ENCODE measurements at places on chromosomes 7 and 10. TPM values are rescaled to one million over a fixed set of nuclear protein-coding genes. Genes with fewer than 3 reads are reported as not detected.
A peak's percentile ranks its signal among the peaks of the same experiment; 100 is the strongest.

DNA sequence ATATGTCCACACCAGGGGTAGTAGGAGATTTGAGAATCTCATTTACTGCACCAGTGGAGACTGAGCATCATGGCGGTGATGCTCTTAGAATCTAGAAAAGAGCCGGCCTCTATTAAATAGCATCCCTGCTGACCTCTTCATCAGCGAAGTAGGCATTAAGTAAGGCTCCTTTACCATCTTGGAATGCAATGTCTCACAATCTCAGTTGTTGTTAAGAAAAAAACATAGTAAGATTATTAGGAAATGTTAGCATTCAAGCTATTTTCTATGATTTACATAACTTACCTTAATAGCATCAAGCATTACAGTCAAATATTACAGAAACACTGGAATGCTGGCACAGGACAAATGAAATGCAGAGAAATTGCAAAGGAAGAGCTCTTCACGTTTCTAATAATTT is 54.5 kb downstream of the ORC5 start:
- DNase-seq = no peak
- H3K36me3 ChIP-seq = peaks cover 3% of the 10 kb centered on the region
- no peaks in the 10 kb centered on the region for H3K4me1 ChIP-seq
- no peak overlapping the region for H3K4me3 ChIP-seq
- no peak overlapping the region for H3K27ac ChIP-seq

C10orf62 gene
- total RNA-seq = not detected

CLDN4 gene
- 0.17 TPM for total RNA-seq

DNA sequence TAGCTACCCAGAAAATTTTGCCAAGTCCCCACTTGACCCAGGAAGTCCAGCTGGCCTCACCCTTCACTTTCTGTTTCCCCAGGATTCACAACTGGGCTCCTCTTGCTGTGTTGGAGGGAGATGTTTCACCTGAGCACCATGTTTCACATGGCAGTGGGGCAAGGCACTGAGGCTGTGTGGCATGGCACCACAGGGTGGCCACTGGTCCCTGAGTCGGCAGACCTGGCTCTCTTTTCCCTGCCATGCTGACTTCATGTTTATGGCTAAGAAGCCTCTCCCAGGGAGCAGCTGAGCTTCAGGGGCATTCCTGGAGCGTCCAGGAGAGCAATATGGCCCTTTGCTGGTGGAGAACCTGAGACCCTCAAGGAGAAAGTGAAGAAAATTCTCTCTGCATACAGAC is 266.9 kb downstream of the RPS24 start:
- peaks cover 4% of the 10 kb centered on the region for H3K27me3 ChIP-seq
- peaks cover 2% of the 10 kb centered on the region for H3K36me3 ChIP-seq
- H3K4me1 ChIP-seq = peaks cover 13% of the 10 kb centered on the region
- H3K27ac ChIP-seq = no peak overlapping the region
- no peak overlapping the region for H3K4me3 ChIP-seq

GRCh38 chr7:141709318-141709717 is 1.2 kb downstream of the WEE2 start:
- no peak for DNase-seq
- H3K27ac ChIP-seq = no peak overlapping the region
- peaks cover 1% of the 10 kb centered on the region for H3K36me3 ChIP-seq
- H3K4me1 ChIP-seq = peaks cover 5% of the 10 kb centered on the region

SCIN gene
- total RNA-seq = 0.77 TPM

- H3K4me1 ChIP-seq = peaks cover 13% of the 10 kb centered on the region
- DNase-seq = no peak
- H3K36me3 ChIP-seq = no peaks in the 10 kb centered on the region
- H3K27ac ChIP-seq = no peak overlapping the region
These were observed 82.9 kb upstream of the PDCD4 start for GRCh38 chr10:110788620-110789385.

- H3K27me3 ChIP-seq = peaks cover 4% of the 10 kb centered on the region
- no peak for DNase-seq
- H3K4me3 ChIP-seq = no peak overlapping the region
- no peaks in the 10 kb centered on the region for H3K36me3 ChIP-seq
These were observed 654.9 kb downstream of the KCNMA1 start for GRCh38 chr10:76982671-76983070.

LRMDA gene
- total RNA-seq = not detected

DNA sequence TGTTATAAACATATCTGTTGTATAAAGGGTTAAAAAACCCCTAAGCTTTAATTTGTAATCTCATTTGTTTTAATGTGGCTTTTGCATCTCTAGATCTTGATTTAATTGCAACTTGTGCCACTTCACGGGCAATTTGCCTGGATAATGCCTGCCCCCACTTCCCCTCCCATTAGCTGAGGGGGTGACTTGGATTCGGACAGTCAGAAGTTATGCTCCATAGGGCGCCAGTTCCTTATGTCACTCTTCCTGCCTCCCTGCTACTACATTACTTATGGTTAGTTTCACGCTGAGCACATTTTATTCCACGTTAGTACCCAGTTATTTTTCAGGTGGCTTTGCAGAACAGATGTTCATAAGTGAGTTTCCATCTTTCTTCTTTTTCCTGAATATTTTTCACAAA is 1015.2 kb upstream of the PHF14 start:
- no peak overlapping the region for H3K4me3 ChIP-seq
- H3K4me1 ChIP-seq = no peaks in the 10 kb centered on the region
- H3K36me3 ChIP-seq = no peaks in the 10 kb centered on the region
- H3K27me3 ChIP-seq = no peaks in the 10 kb centered on the region
- no peak overlapping the region for H3K27ac ChIP-seq

WIPF3 gene
- not detected for total RNA-seq

DOCK4 gene
- 1.7 TPM for total RNA-seq

DNA sequence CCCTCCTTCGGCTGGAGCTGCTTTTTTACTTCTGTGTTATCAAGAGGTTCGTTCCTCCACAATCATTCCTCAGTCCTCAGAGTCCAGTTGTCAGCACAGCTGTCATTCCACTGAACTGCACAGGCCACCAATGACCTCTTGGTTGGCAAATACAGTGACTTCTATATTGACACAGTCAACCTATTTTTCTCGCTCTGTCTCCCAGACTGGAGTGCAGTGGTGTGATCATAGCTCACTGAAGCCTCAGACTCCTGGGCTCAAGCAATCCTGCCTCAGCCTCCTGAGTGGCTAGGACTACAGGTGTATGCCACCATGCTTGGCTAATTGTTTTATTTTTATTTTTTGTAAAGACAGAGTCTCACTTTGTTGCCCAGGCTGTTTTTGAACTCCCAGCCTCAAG is 27.7 kb downstream of the CRCP start:
- DNase-seq = no peak
- peaks cover 3% of the 10 kb centered on the region for H3K4me1 ChIP-seq
- peak overlapping the region; percentile 32 for H3K27ac ChIP-seq
- H3K4me3 ChIP-seq = no peak overlapping the region
- H3K27me3 ChIP-seq = no peaks in the 10 kb centered on the region
- H3K36me3 ChIP-seq = peaks cover 33% of the 10 kb centered on the region

- no peaks in the 10 kb centered on the region for H3K27me3 ChIP-seq
- H3K4me1 ChIP-seq = peaks cover 38% of the 10 kb centered on the region
- peaks cover 6% of the 10 kb centered on the region for H3K36me3 ChIP-seq
- no peak for DNase-seq
These were observed 124.0 kb downstream of the AOAH start for GRCh38 chr7:36600314-36600682.

OPALIN gene
- total RNA-seq = not detected

SUN3 gene
- not detected for total RNA-seq

NXPH1 gene
- not detected for total RNA-seq

DNA sequence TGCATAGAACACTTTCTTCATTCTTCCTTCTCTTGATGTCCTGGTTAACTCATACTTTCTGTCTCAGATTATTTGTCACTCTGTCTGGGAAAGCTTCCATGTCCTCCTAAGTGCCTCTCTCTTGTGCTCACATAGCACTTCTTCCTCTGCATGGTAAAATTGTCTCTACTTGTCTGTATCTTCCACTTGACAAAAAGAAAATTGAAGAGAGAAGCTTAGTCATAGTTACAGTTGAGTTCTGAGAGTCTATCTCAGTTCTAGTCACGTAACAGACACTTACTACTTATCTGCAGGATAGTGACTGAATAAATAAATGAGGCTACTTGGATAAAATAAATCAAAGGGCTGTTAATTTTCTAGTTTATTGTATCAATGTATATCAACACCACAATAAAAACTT is 458.1 kb downstream of the HTR7 start:
- no peak for DNase-seq
- H3K4me1 ChIP-seq = no peaks in the 10 kb centered on the region
- H3K27me3 ChIP-seq = no peaks in the 10 kb centered on the region
- no peak overlapping the region for H3K4me3 ChIP-seq
- H3K36me3 ChIP-seq = no peaks in the 10 kb centered on the region

- H3K4me1 ChIP-seq = no peaks in the 10 kb centered on the region
- no peak for DNase-seq
- no peaks in the 10 kb centered on the region for H3K36me3 ChIP-seq
- no peaks in the 10 kb centered on the region for H3K27me3 ChIP-seq
- H3K4me3 ChIP-seq = no peak overlapping the region
These were observed 200.2 kb upstream of the PHYHIPL start for GRCh38 chr10:58976254-58976653.

GRCh38 chr10:34109952-34110702 is 705.0 kb downstream of the PARD3 start:
- H3K36me3 ChIP-seq = no peaks in the 10 kb centered on the region
- H3K27ac ChIP-seq = no peak overlapping the region
- no peak for DNase-seq
- H3K4me1 ChIP-seq = no peaks in the 10 kb centered on the region

CCDC136 gene
- total RNA-seq = 14.5 TPM

DNA sequence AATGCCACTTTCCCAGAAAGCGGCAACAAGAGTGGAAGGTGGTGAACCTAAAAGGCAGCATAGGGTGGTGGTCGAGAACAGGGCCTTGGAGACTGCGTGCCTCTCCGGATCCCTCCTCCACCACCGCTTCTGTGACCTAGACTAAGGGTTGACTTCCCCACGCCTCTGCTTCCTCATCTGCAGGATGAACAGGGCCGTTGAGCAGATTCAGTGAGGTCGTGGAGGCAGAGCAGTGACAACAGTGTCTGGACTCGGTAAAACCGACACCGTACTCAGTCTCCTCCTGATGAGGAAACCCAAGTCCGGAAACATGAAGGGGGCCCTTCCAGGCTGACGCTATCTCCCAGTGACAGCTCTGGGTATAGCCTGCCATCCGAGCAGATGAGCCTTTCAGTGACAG is 162.6 kb downstream of the CELF2 start:
- no peak overlapping the region for H3K27ac ChIP-seq
- peaks cover 90% of the 10 kb centered on the region for H3K4me1 ChIP-seq
- peaks cover 82% of the 10 kb centered on the region for H3K36me3 ChIP-seq
- peak; percentile 67 for DNase-seq

DNA sequence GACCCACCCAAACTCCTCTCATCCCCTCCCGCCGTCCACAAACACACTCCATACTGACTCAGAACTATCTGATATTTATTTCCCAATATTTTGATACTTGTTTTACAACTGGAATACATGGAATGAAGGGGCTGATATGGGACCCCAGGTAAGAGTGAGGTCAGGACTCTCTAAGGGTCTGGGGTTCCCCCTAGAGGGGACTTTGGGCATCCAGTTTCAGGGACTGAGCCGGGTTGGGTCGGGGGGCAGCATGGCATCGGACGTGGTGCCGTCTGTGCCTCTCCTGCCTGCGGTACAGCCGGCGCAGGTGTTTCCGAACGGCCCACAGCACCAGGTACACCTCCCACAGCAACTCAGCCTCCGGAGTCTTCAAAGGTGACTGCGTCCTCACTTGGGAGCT is 7.5 kb downstream of the SPACDR start:
- H3K27ac ChIP-seq = no peak overlapping the region
- peaks cover 3% of the 10 kb centered on the region for H3K36me3 ChIP-seq
- peaks cover 5% of the 10 kb centered on the region for H3K4me1 ChIP-seq
- DNase-seq = no peak
- H3K4me3 ChIP-seq = no peak overlapping the region
- no peaks in the 10 kb centered on the region for H3K27me3 ChIP-seq

DNA sequence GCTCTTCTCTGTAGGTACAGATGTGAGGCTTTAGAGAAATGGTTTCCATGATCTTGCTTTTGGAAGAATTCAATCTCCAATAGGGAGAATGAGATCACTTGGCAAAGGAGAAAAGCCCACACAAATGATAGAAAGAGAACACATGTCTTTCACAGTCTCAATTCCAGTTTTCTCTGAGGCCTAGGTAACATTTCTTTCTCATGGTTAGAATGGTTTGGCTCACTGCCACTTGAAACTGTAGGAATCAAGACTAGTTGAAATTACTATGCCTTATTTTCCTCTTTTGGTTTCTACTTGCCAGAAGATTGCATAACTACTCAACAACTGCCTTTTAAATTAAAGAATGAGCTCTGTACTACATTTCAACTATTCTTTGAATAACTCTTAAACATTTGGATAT is 276.5 kb upstream of the TEX47 start:
- H3K27ac ChIP-seq = no peak overlapping the region
- H3K4me1 ChIP-seq = no peaks in the 10 kb centered on the region
- no peaks in the 10 kb centered on the region for H3K36me3 ChIP-seq
- H3K27me3 ChIP-seq = no peaks in the 10 kb centered on the region
- no peak overlapping the region for H3K4me3 ChIP-seq

RAMP3 gene
- not detected for total RNA-seq

- no peak overlapping the region for H3K4me3 ChIP-seq
- no peaks in the 10 kb centered on the region for H3K36me3 ChIP-seq
- no peak for DNase-seq
These were observed 3.7 kb downstream of the FLNC start for GRCh38 chr7:128833946-128834325.

DNA sequence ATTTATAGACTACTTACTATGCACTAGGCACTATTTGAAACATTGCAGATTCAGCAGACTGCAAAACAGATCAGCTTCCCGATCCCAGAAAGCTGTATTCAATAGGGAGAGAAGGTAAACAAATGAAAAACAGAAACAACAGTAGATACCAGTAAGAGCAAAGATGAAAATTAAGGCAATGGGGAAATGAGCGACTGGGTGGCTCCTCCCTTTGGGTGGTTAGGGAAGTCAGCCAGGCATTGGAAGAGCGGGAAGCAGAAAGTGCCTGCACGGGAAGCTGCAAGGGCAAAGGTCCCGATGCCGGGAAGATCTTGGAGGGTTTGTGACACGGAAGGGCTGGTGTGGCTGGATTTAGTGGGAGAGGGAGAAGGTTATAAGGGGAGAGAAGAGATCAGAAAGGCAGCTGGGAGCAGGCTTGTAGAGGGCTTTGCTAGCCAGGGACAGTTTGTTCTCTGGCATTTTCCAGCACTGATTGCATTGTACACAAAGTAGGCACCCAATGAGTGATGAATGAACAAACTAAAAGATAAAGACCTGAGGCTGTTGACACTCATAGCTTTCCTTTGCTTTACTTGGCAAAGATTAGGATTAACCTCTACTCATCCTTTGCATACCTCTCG is 67.8 kb downstream of the NAMPT start:
- no peaks in the 10 kb centered on the region for H3K36me3 ChIP-seq
- H3K27me3 ChIP-seq = peaks cover 36% of the 10 kb centered on the region
- H3K4me3 ChIP-seq = no peak overlapping the region
- no peak for DNase-seq

IL15RA gene
- total RNA-seq = 21.3 TPM

DNA sequence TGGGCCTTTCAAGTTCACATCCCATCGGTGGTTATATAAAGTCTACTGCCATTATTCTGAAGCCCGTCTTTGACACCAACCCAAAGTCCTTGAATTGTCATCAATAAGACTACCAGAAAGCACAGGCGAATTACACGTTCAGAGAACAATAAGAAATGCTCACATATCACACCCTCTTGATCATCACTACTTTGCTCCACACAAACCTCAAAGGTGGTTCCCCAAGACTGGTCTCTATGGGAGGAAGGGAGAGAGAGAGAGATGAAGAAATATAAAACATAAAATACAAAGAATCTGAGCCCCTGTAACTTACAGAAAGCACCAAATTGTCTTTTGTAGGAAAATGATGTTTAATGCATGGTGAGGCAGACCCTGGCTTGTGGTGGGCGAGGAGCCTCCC is 4.4 kb downstream of the HIPK2 start:
- no peak for DNase-seq
- peak overlapping the region; percentile 15 for H3K4me3 ChIP-seq
- no peak overlapping the region for H3K27ac ChIP-seq
- peaks cover 8% of the 10 kb centered on the region for H3K36me3 ChIP-seq
